ENCODE measurements at places on chromosomes 13 and 19.
A peak's percentile ranks its signal among the peaks of the same experiment; 100 is the strongest.

DNA sequence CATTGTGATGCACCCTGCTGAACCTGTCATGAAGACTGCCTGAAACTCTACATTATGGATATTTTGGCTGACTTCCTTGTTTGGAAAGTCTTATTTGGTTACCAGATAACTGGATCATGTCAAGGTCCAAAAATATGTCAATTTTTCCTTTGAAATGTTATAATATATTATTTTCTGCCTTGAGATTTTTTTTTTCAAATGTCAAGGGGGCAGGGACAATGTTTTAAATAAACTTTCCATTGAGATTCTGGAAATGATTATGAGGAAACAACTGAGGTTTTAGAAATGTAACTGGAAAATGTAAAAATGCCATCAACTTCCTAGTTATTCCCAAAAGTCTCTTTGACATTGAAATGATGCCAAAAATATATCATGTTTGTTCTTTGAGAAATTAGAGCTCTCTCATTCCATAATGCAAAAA is 117.0 kb downstream of the RFC3 start:
- no peak for DNase-seq

DNA sequence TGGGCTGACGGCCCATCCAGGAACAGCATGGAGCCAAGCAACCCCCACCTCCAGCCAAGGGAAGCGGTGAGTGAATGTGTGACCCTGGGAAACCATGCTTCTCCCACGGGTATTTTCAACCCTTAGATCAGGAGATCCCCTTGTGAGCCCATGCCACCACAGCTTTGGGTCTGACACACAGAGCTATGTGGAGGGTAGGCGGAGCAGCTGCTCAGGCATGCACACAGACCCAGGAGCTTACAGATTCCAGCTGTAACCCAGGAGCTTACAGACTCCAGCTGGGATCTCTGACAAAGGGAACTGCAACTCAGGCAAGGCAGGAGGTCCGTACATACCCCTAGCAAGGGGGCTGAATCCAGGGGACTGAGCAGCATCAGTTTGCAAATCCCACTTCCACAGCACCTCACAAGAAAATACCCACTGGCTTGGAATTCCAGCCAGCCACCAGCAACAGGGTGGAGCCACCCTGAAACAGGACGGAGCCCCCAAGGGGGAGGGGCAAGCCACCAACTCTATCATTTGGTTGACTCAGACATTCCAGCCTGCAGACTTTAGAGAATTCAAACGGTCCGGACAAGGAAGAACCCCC is 40.8 kb upstream of the RFXAP start:
- DNase-seq: no peak

- DNase-seq: peak; percentile 32
These were observed 147.8 kb downstream of the SUCLA2 start for GRCh38 chr13:47853236-47853635.

DNA sequence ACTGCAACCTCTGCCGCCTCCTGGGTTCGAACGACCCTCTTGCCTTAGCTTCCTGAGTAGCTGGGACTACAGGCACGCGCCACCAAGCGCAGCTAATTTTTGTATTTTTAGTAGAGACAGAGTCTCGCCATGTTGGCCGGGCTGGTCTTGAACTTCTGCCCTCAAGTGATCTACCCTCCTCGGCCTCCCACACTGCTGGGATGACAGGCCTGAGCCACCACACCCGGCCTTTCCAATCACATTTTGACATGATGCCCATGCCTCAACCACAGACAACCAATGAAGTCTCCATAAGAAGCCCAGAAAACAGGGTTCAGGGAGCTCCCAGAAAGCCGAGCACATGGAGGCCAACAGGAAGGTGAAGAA is 11.7 kb downstream of the RAB20 start:
- DNase-seq: no peak

- DNase-seq: peak; percentile 59
These were observed 789.1 kb downstream of the GPC5 start for GRCh38 chr13:92187378-92187989.

- no peak for DNase-seq
These were observed 16.7 kb upstream of the POSTN start for GRCh38 chr13:37615276-37615675.

DNA sequence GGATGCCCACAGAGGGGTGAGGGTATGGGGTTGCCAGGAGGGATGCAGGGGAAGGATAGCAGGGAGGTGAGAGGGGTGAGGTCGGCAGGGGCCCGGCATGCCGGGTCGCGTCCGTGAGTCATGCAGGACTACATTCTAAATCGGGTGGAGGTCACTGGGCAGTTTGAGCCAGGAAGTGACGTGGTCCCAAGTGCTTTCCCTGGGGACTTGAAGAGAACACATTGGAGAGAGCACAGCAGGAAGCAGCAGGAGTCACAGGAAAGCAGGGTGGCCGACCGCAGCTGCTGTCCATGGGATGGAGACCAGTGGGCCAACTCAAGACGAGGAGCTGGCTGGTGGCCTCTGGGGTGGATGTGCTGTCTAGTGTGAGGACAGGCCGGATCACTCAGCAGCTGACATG is 92.0 kb upstream of the WASF3 start:
- no peak for DNase-seq

DNA sequence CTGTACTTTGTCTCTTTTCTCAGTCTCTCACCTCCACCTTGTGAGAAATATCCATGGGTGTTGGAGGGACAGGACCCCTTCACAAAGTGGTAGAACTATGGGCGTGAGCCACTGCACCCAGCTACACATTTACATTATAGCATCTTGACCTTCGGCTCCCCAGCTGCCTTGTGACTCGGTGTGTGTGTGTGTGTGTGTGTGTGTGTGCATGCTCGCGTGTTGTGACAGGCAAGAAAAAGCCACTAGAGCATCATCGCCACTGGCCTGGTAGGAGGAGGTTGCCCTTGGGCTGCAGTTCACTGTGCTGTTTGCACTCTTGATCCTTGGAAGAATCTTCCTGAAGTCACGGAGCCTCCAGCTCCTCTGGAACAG is 13.7 kb upstream of the ZNF888 start:
- no peak for DNase-seq

GRCh38 chr13:65133094-65133493 is 2097.0 kb downstream of the PCDH9 start:
- DNase-seq: no peak

DNA sequence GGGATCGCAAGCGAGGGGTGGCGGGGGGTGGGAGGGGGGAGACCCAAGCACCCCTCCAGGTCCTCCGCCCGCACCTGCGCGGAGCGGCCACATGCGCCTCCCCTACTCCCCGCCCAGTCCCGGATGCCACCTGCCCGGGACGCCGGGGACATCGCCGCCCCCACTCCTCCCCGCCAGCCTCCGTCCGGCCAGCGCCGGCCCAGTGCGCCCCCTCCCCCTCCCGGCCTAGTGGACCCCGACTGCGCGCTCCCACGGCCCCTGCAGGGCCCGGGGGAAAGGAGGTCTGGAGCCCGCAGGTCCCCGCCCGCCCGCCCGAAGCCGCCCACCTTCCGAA is 263 bp downstream of the RHPN2 start:
- no peak for DNase-seq

DNA sequence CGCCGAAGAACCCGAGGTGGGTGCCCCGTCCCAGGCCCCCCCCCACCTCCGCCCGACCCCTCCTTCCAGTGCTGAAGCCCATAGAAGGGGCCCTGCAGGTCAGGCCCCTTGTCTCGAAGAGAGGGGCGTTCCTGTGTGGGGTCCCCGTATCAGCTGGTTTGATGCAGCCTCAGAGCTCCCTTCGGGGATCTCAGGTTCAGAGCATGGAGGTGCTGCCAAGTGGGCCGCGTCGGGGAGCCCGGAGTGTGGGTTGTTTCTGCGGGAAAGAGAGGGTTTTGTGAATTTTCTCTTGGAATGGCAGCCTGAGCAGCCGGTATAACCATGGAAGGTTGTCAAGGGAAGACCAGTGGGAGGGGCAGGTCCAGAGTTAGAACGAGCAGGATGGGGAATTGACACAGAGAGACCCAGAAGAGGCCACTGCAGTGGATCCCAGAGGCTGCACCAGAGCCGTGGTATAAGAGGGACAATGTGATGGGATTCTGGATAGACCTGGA is 384 bp downstream of the TRAPPC2B start:
- DNase-seq: peak; percentile 3

DNA sequence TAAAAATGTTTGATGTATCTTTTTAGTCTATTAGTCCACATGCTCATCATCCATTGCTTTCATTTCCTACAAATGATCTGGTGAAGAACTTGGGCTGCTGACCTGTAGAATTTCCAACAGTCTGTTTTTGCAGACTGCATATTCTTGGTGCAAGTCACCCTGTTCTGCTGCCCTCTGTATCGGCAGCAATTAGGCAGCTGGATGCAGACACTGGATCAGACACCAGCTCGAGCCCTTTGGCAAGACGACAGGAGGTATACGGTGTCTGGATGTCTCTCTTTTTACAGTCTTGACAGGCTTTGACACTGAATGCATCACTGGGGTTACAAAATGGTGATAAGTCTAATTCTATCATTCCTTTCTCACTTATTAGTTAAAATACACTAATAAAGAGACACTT is 21.8 kb downstream of the MTRF1 start:
- DNase-seq: no peak

- DNase-seq: no peak
These were observed 92.1 kb downstream of the AKAP11 start for GRCh38 chr13:42363941-42364612.

DNA sequence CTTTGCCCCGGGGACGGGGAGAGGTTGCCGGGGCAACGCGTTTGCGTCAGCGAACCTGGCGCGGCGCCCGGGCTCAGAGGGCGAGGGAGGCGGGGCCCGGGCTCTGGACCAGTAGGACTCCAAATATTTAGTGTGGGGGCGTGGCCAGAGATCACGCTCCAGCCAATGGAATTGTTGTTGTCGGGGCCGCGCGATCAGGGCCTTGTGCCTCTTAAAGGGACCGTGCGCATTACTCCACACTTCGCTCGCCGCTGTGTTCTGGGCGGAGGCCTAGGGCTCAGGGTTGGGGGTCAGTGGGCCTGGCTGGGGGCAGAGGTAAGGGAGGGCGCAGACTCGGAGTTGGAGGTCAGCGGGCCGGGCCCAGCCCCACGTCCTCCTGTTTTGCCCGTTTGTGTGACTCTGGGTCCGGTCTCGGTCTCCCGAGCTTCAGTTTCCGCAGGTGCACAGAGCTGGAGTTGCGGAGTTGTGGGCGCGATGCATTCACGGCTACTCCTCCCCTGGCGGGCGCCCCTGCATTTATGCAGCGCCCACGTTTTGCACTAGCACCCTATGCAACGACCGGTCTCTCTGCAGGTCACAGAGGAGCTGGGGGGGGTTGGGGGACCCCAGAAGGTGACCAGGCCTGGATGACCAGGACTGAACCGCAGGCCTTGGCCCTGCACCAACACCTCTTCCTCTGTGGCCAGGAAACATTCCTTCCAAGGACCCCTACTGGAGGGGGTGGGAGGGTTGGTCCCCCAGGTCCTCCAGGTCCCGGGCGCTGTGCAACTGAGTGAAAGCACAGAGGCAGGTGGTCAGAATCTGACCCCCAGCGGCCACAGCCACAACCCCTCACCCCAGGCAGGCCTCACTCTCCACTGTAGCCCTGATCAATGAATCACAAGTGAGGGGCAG is 10.7 kb upstream of the MKNK2 start:
- DNase-seq: peak; percentile 100

GRCh38 chr19:17873786-17874757 is 2.3 kb downstream of the SLC5A5 start:
- peak; percentile 62 for DNase-seq

- no peak for DNase-seq
These were observed 10.5 kb downstream of the SIRT2 start for GRCh38 chr19:38888876-38889275.

- DNase-seq: no peak
These were observed 7.7 kb upstream of the ZNF611 start for GRCh38 chr19:52742516-52742915.

DNA sequence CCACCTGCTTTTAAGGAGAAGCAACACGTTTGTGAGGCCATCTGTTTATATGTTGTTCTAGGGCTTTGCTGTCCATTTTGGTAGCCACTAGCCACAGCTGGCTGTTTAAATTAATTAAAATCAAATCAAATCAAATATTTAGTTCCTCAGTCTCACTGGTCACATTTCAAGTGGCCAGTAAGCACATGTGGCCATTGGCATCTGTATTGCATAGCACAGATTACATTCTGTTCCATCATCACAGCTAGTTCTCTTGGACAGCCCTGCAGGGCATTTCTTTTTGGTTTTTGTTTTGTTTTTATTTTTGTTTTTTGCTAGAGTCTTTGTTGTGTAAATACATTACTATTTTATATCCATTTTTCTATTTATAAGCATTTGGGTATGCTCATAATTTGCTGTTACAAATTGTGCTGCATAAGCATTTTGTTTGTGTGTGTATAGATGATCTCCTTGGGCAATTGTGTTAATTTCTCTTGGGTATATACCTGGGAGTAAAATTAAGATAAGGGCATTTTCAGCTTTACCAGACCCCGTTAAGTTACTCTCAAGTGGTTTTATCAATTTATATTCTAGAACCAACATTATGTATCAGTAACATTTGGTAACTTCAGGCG is 31.3 kb downstream of the SAE1 start:
- no peak for DNase-seq

GRCh38 chr13:77429320-77430142 is 102.6 kb upstream of the MYCBP2 start:
- DNase-seq: peak; percentile 55

GRCh38 chr13:38429916-38430315 is 80.3 kb downstream of the UFM1 start:
- DNase-seq: no peak

- DNase-seq: peak; percentile 100
These were observed at the start of the genes SYNGR4 and TMEM143 for GRCh38 chr19:48363810-48364597. TSS of gene SYNGR4 (plus strand) at chr19:48364367. CDS start at chr19:48365843, 1,476 bp downstream. TSS of gene TMEM143 (minus strand) at chr19:48363940. CDS start at chr19:48363920, 20 bp downstream.

GRCh38 chr13:63700350-63700749 is 2284.7 kb upstream of the PCDH20 start:
- DNase-seq: no peak

GRCh38 chr19:53130506-53130905 is 2.2 kb downstream of the ZNF415 start:
- no peak for DNase-seq

- DNase-seq: peak; percentile 95
These were observed 6.2 kb downstream of the CARD8 start for GRCh38 chr19:48249502-48250014.

DNA sequence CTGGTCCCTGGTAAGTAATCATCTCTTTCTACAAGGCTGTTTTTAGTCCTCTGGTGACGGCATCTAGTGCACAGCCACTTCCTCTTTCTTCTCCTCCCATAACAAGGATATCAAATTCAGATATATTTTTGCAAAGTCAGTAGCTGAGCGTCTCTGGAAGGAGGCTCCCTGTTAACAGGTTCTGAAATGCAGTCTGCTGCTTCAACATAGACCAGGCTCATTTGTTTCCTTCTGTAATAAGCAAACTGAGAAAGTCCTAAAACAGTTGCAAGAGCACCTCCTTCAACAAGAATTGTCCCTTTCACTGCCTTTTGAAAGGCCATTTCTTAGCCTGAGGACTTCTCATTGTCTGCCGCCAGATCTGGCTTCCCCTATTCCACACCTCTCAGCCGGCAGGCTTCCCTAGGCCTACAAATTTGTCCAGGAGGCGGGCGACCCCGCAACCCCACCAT is 7.4 kb upstream of the ZSCAN5A start:
- DNase-seq: peak; percentile 60

DNA sequence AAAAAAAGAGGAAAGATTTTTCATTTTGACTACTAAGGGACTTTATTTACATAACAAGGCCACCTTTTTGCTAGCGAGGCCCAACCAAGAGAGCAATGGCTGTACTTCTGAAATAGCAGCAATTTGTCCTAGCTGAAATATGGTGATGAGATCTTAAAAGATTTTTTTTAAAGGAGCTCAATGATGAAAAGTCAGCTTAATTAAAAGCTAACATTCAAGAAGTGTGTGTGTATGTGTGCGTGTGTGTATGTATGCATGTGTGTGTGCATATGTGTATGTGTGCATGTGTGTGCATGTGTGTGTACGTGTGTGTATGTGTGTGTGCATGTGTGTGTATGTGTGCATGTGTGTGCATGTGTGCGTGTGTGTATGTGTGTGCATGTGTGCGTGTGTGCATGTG is 24.6 kb upstream of the TM9SF2 start:
- no peak for DNase-seq
